Type B pancreatic cell (in vitro differentiated cells): ENCODE measurements at places on chromosomes 12 and 14. TPM values are rescaled to one million over a fixed set of nuclear protein-coding genes. Genes with fewer than 3 reads are reported as not detected.

DNA sequence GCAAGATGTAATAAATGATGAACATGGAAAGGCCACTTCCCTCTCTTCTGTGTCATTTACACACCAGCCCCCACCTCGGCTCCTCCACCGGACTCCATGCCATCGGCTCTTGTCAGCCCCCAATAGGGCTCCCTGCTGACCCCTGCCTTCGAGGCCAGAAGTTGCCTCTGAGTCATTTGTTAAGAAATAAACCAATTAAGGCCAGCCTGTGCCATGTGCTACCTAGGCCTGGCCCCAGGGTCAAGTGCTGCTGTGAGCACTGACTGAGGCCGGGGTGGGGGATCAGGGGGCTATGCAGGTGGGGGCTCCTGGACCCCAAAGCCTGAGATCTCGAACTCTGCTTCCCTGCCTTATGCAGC is 53.2 kb downstream of the TESC start:
- H3K27ac ChIP-seq: no peak overlapping the region
- no peaks in the 10 kb centered on the region for H3K27me3 ChIP-seq
- DNase-seq: no peak
- H3K36me3 ChIP-seq: no peaks in the 10 kb centered on the region
- H3K4me1 ChIP-seq: peaks cover 27% of the 10 kb centered on the region

DNA sequence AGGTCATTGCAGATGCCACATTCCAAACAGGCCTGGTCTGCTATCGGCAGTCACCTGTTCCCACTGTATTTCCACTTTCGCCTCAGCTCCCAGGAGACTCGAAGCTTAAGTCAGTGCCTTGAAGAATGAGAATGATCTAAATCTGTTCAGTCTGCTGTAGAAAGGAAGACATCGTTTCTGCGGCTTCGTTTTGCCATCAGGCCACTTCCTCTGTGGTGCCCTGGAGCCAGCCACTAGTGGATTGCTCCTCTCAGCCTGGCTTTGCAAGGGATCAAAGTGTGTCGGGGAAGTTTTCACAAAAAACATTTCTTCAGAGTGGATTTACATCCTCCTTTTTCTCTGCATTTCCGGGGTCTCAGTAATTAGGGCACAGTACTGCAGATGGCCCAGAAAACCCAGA is 66.7 kb downstream of the AACS start:
- no peak overlapping the region for H3K27ac ChIP-seq
- H3K27me3 ChIP-seq: no peaks in the 10 kb centered on the region
- no peak for DNase-seq

DNA sequence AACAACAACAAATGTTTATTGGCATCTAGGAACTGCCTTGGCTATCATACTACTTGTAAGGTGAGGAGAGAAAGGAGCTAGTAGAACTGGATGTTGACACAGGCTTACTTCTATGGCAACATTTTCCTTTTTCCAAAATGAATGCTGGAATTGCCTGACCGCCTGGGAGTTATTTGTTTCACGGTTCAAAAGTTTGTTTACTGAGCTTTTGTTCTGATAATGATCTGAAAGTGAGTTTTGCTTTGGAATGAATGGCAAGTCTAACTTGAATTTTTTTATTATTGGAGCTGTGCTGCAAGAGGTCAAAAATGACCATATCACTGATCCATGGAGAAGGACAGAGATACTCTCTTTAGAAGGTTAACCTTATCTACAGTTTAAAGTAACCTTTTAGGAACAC is 183.5 kb upstream of the CAND1 start:
- DNase-seq: no peak
- no peaks in the 10 kb centered on the region for H3K36me3 ChIP-seq
- no peak overlapping the region for H3K4me3 ChIP-seq
- H3K27ac ChIP-seq: no peak overlapping the region
- peaks cover 10% of the 10 kb centered on the region for H3K4me1 ChIP-seq
- peaks cover 13% of the 10 kb centered on the region for H3K27me3 ChIP-seq

DNA sequence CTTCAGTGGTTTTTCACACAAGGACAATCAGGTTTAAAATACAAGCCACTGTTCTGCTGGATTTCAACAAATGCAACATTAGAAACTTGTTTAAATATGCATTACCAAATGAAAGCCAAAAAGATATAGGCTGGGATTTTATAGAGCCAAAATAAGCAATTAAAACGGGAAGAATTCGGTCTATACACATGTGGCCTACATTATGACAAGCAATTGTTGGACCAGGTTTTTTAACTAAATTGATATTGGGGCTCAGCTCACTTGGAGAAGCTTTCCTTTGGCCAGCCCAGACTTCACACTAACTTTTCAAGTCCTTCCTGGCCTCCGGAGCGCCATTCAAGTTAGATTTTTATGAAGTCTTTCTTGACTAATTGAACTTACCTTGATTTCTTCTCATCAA is 16.9 kb upstream of the PDE3A start:
- no peaks in the 10 kb centered on the region for H3K4me1 ChIP-seq
- no peaks in the 10 kb centered on the region for H3K27me3 ChIP-seq
- peaks cover 3% of the 10 kb centered on the region for H3K36me3 ChIP-seq
- no peak overlapping the region for H3K27ac ChIP-seq

- peak overlapping the region; percentile 97 for H3K27ac ChIP-seq
- H3K4me1 ChIP-seq: peaks cover 29% of the 10 kb centered on the region
- no peak for DNase-seq
- H3K4me3 ChIP-seq: peak overlapping the region; percentile 98
- no peaks in the 10 kb centered on the region for H3K27me3 ChIP-seq
Observed at GRCh38 chr14:24231263-24232120, 675 bp downstream of the NEDD8 start.

DNA sequence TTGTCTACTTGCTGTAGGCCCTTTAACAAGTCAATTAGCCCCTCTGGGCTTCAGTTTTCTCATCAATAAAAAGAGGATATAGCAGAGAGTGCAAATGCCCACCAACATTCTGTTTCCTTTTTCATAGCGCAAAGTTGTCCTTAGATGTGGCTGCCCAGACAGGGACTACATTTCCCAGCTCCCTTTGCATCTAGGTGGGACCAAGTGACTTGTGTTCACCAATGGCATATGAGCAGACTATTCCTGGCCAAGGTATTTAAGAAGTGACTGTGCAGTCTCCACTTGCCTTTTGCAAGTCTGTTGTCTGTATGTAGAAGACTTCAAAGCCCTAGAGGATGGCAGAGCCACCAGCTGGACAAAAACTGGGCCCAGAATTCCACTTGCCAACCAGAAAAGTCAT is 59.7 kb downstream of the DAO start:
- H3K4me1 ChIP-seq: no peaks in the 10 kb centered on the region
- no peak for DNase-seq
- H3K36me3 ChIP-seq: no peaks in the 10 kb centered on the region
- peaks cover 15% of the 10 kb centered on the region for H3K27me3 ChIP-seq

DNA sequence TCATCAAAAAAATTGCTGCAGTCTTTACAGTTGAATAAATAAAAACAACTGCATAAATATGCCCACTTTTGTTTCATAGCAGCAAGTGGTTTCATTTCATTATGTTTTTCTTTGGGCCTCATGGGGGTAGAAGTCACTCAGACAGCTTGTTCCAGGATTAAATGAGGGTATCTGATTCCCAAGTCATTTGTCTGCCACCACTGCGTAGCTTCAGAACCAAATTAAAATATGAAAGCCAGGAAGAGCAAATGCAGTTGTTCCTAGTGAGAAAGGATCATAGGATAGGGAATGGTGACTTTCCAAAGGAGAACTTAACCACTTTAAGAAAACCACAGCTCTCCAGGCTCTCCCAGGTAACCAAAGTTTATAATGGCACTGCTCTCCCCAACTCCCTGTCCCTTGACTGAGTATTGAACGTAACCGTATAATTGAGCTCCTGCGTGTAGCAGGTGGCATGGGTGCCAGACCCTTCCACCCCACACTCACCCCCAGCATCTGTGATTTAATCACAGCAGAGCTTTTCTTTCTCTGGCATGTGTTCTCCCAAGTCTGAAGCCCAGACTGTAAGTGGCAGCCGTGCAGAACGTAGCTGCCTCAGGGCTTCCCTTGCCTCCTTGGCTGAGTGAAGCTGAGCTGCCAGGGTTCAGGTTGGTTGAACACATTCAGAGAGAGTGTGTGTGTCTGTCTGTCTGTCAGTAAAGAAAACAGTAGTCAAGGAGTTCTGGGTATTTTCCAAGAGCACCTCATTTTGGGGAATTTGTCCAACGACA is 11.3 kb upstream of the KCNH3 start:
- H3K36me3 ChIP-seq: peaks cover 19% of the 10 kb centered on the region
- no peaks in the 10 kb centered on the region for H3K27me3 ChIP-seq
- no peak overlapping the region for H3K4me3 ChIP-seq
- no peak for DNase-seq

- H3K27ac ChIP-seq: no peak overlapping the region
- H3K4me3 ChIP-seq: no peak overlapping the region
- no peaks in the 10 kb centered on the region for H3K27me3 ChIP-seq
- DNase-seq: no peak
- H3K36me3 ChIP-seq: peaks cover 17% of the 10 kb centered on the region
- H3K4me1 ChIP-seq: peaks cover 8% of the 10 kb centered on the region
Observed at GRCh38 chr12:121241156-121241970, 31.4 kb downstream of the P2RX4 start.

DNA sequence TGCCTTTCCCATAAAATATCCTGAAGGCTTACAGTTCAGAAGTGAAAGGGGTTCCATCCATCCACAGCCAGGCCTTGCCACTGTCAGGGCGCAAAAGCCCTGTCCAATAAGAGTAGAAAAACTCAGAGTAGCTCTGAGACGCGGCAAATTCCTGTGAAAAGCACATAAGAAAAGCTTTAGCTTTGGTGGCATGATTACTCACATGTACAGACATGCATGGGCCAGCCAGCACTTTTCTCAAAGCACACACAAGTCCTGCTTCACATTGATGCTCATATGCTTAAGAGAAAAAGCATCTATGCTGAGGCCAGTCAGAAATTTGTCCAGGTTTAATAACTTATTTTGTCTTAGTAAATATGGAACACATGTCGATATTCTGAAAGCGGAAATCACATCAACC is 25.5 kb downstream of the CLEC1A start:
- no peaks in the 10 kb centered on the region for H3K36me3 ChIP-seq
- H3K27ac ChIP-seq: no peak overlapping the region
- DNase-seq: no peak
- no peak overlapping the region for H3K4me3 ChIP-seq

DNA sequence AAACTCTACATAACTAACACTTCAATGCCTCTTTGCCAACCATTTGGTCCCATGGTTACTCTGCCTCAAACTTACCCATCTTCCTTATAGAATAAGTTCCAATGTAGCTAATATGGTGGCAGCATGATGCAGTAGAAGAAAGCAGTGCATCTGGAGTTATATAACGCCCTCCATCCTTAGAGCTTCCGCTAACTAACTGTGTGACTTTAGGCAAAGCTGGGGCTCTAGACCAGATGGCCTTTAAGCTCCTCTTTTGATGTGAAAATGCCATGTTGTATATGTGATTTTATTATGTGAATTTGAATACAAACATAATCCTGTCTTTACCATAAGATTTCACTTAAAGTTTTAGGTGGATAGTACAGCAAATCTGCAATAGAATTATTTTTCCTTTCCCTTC is 6.1 kb downstream of the ABCD2 start:
- DNase-seq: no peak
- H3K4me1 ChIP-seq: no peaks in the 10 kb centered on the region
- no peaks in the 10 kb centered on the region for H3K36me3 ChIP-seq
- H3K27ac ChIP-seq: no peak overlapping the region

DNA sequence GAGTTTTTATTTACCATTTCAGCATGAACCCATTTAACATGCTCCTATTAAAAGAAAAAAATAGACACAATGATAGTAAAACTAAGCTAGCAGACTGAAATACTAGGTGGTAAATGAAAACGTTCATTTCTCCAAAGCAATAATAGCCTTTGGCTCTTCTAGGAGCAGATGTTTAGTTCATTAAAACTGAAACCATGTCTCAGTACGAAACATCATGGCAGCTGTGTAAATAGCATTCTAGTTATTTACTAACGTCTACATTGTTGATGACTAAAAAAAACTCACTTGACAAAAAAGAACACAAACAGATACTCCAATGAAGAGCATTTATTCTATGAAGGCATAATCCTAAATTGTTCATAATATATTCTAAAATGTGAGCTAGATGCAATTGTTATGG is 17.9 kb downstream of the RECQL start:
- no peaks in the 10 kb centered on the region for H3K27me3 ChIP-seq
- no peak overlapping the region for H3K4me3 ChIP-seq

DNA sequence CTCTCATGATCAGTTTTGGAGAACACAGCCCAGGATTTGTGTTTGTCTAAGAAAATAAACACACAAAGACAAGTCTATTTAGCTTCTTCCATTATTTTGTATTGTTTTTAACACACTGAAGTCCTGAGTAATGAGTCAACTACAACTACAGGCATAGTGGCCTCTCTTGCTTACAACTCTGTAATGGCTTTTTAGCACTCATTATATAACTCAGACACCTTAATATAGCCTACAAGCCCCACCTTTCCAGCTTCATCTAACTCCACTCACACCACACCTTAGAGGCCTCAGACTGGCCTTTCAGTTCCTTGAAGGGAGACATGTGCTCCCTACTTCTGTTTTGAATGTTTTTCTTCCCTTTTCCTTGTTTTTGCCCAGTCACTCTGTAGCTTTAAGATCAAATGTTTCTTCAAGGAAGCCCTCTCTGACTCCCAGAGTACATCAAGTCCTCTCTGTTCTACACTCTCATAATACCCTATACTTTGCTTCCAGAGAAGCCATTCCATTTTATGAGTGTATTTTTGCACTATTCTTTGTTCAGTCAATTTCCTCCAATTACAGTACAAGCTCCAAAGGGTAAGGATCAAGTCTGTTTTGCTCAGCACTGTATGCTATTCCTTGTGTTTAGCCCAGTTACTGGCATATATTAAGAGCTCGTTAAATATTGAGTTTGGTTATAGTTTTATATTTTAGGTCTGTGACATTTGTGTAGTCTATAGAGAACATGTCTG is 233.6 kb upstream of the ARHGAP5 start:
- no peaks in the 10 kb centered on the region for H3K36me3 ChIP-seq
- H3K4me3 ChIP-seq: no peak overlapping the region
- H3K4me1 ChIP-seq: no peaks in the 10 kb centered on the region

GRCh38 chr14:90797919-90798318 is 18.3 kb downstream of the TTC7B start:
- peak overlapping the region; percentile 78 for H3K27ac ChIP-seq
- peaks cover 5% of the 10 kb centered on the region for H3K36me3 ChIP-seq
- no peaks in the 10 kb centered on the region for H3K27me3 ChIP-seq
- peak overlapping the region; percentile 58 for H3K4me3 ChIP-seq

GRCh38 chr12:113997365-113997764 is 31.2 kb upstream of the RBM19 start:
- no peak for DNase-seq
- H3K4me3 ChIP-seq: no peak overlapping the region
- H3K4me1 ChIP-seq: no peaks in the 10 kb centered on the region
- H3K27ac ChIP-seq: no peak overlapping the region

DNA sequence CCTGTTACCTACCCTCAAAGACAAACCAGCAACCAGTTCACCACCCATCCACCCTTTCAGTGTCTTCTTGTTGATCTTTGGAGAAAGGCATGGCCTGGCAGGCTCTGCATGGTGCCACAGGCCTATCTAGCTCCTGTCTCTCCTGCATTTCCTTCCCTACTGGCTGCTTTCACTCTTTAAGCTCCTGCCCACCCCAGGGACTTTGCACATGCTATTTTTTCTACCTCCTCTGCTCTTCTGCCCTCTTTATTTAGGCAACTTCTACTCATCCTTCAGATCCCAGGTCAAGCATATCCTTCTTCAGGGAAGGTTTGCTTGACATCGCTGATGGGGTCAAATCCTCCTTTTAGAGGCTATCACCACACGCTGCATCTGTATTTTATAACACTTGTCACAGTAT is 27.1 kb upstream of the GPRC5A start:
- no peaks in the 10 kb centered on the region for H3K4me1 ChIP-seq
- no peak for DNase-seq
- no peaks in the 10 kb centered on the region for H3K27me3 ChIP-seq
- H3K36me3 ChIP-seq: peaks cover 28% of the 10 kb centered on the region
- no peak overlapping the region for H3K4me3 ChIP-seq

RNASE13 gene
- total RNA-seq: not detected in 2 replicates

AQP2 gene
- 0.55 TPM in 1 of 2 replicates, not detected in the other for total RNA-seq

DPF3 gene
- total RNA-seq: 4.5 and 5.8 TPM in 2 replicates

GLIPR1L1 gene
- total RNA-seq: not detected in 2 replicates
